ENCODE measurements at places on chromosomes 3 and 15.

GRCh38 chr3:178826435-178827123 is 245.0 kb downstream of the ZMAT3 start:
- no peak for DNase-seq

DNA sequence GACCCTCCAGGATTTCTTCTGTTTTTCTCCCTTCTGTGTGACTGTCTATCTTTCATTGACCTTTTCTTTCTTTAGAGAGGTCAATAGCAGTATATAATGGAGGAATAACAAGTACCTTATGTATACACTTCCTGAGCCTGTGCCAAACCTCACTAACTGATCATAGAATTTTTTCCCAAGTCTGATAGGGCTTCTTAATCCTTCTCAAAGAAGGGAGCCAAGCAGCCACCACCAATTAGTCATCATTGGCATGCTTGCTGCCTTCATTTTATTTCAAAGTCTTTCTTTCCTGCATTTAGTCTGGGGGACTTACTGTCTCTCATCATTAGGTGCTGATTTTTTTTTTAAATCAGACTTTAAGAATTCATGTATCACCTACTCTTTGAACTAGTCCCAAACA is 327.0 kb downstream of the FEZF2 start:
- no peak for DNase-seq

GRCh38 chr3:177231242-177231641 is 34.0 kb upstream of the TBL1XR1 start:
- no peak for DNase-seq

DNA sequence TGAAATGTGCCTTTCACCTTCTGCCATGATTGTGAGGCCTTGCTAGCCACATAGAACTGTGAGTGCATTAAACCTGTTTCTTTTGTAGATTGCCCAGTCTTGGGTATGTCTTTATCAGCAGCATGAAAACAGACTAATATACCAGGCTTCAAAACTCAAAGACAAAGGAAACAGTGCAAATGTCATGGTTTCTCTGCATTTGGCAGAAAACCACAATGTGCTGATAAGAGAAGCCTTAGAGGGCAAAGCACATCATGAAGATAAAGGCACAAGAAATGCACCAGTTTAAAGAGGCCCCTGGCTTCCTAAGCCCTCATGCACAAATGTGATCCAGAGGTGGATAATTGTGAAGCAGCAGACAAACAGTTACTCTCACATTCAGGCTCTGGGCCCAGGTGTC is 259.2 kb downstream of the CPNE4 start:
- no peak for DNase-seq

DNA sequence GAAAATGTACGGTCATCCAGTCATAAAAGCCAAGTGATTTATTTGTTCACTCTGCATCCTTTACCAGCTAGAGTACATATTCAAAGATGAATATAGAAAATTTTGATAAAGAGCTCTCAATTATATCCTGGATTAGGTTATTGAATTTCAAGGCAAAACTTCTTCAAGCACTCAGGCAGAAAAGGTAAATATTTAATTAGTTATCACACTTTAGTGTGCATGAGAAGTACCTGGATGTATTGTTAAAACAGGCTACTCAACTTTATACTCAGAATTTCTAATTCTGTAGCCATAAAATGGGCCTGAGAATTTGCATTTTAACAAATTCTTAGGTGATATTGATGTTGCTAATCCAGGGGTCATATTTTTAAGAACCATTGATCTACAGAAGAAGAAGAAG is 45.3 kb downstream of the ILDR1 start:
- DNase-seq: no peak

DNA sequence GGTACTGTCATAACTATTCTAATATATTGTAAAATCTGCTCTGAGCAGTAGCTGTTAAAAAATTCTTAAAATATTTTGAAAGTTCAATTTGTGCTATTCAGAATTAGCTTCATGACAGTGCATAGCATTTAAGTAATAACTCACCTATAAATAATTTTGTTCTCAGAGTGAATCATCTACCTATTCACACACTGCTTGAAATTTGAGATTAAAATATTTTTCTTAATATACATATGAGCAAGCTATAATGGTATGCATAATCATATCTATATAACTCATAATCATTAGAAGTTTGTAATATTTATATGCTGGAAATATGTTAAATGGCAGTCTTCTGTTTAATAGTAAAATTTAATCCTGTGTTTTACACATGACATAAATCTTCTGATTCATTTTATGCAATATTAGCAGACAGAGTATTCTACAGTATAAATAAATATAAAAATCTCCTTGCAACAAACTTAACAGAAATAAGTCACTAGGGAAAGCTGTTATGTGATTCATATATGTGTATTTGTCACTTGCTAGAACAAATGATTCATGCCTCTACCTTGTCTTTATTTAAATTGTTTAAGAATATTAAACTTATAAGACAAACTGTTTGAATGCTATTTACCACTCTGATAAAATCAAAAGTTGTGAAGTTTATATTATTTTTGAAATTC is 710.8 kb downstream of the PLOD2 start:
- DNase-seq: no peak

- peak; percentile 5 for DNase-seq
These were observed 1.2 kb downstream of the MB21D2 start for GRCh38 chr3:192916371-192917027.

DNA sequence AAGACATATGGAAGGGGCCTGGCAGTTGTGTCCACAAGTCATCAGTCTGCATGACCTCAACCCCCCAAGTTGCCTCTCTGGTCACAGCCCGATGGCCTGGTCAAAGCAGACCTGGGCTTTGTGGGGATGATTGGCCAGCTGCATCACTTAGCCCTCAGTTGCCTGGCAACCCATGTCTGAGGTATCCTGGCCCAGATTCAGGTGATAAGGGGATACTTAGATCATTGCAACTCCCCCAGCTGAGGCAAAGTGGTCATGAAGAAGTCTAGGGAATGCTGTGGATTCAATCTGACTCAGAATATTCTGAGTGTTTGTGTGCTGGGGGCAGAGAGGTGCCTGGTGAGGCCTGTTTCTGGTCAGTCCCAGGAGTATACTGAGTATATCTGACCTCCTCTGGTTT is 5.0 kb downstream of the GPR156 start:
- DNase-seq: no peak

DNA sequence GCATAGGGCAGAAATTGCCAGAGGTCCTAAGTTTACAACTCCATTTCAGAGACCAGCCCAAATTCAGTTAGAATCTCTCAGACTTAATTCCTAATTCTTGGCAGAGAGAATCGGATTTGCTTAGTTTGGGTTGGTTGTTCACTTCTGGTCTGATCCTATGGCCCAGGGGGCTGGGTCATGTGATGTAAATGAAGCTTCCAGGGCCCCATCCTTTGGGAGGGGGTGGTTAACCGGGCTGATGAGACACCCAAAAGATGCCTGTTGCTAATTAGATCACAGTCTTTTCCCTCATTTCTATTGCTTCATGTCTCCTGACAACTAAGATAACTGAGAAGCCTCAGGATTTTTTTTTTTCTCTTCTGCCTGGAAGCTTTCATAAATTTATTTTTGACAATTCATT is 11.1 kb upstream of the ZNF620 start:
- no peak for DNase-seq

- no peak for DNase-seq
These were observed 20.2 kb downstream of the CCR1 start for GRCh38 chr3:46187876-46188275.

DNA sequence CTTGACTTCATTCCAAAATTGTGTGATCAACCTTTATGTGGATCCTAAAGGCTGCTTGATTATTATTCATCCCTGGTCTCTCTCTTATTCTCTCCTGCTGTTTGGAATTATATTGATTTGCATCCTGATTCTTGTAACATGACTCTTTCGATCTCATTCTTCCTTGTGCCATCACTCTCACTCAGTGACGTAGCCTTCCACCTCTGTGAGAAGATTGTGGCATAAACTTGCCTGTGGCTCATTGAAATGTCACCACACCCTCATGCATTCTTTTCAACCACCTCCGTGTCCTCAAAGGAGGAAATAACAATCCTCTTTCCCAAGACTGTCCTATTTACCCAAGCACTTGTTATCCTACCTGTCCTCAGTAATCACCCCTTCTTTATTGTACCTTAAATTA is 41.3 kb upstream of the GCNT3 start:
- no peak for DNase-seq

GRCh38 chr15:74159773-74160172 is 13.7 kb upstream of the ISLR start:
- no peak for DNase-seq

DNA sequence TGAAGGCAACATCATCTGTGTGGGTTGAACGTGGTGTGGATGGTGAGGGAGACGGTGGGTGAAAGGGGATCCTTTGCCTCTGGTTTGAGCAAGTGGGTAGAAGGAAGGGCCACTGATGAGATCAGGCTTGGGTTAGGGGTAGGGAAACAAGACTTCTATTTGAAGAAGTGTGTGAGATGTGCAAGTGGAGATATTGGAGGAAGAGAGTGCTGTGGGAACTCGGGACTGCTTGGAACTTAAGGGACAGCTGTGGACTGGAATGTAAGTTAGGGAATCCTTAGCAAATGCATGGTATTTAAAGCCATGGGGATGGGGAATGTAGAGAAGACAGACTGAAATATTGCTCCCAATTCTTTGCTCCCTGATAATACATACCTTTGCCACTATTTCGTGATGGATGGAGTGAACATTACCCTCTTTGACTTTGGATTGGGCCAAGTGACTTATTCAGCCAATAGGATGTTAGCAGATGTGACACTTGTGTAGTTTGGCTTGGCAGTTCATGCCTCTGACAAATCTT is 30.2 kb upstream of the AMOTL2 start:
- DNase-seq: no peak

GRCh38 chr3:75180235-75180944 is 483.7 kb upstream of the FRG2C start:
- DNase-seq: no peak

DNA sequence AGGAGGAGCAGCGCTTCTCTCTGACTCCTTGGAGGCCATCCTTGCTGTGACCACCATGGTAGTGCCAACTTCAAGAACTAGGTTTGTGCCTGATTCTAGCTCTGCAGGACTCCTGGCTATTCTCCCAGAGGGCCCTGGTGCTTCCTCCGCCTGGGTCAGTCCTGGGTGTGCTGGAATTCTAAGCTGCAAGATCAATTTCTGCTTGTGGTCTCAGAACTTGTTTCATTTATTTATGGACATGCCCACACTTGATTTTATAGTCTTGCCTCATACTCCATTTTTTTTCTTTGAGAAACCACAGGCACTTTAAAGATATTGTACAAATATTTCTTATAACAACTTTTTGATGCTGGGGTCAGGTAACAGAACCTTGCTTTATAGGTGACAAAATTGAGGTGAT is 87.6 kb downstream of the PDCD6IP start:
- DNase-seq: no peak

DNA sequence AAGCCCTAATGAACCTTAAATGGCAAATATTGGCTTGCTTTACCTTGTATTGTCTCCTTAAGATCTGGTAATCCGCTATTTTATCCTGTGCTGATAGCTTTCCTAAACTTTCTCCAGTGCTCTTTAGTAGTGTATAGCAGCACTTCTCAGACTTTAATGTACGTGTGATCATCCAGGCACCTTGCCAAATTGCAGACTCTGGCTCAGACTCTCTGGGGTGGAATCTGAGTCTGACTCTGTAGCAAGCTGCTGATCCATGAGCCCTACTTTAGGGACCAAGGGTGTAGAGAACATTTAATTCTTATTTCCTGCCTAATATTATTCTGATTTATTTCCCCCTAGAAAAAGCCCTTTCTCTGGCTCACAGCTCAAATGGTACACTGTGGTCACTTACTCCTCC is 518.8 kb upstream of the ZNF385D start:
- DNase-seq: no peak

- no peak for DNase-seq
These were observed 16.4 kb upstream of the SLC35G2 start for GRCh38 chr3:136802481-136802996.
